Activated naive CD8-positive, alpha-beta T cell treated with anti-CD3 and anti-CD28 coated beads, Interleukin-2, amount 10 ng/mL, durations not matched to agents 7 days and 5 days (primary cell): ENCODE measurements at places on chromosomes 2 and 18.

- no peak for DNase-seq
These were observed 134.3 kb upstream of the HAAO start for GRCh38 chr2:42926434-42927333.

GRCh38 chr2:15588329-15588919 lies 3.2 kb upstream of the DDX1 start:
- DNase-seq: no peak

- no peak for DNase-seq
These were observed 78.5 kb downstream of the XDH start for GRCh38 chr2:31335921-31336585.

GRCh38 chr2:1743396-1744150 lies 742 bp downstream of the PXDN start:
- DNase-seq: no peak

DNA sequence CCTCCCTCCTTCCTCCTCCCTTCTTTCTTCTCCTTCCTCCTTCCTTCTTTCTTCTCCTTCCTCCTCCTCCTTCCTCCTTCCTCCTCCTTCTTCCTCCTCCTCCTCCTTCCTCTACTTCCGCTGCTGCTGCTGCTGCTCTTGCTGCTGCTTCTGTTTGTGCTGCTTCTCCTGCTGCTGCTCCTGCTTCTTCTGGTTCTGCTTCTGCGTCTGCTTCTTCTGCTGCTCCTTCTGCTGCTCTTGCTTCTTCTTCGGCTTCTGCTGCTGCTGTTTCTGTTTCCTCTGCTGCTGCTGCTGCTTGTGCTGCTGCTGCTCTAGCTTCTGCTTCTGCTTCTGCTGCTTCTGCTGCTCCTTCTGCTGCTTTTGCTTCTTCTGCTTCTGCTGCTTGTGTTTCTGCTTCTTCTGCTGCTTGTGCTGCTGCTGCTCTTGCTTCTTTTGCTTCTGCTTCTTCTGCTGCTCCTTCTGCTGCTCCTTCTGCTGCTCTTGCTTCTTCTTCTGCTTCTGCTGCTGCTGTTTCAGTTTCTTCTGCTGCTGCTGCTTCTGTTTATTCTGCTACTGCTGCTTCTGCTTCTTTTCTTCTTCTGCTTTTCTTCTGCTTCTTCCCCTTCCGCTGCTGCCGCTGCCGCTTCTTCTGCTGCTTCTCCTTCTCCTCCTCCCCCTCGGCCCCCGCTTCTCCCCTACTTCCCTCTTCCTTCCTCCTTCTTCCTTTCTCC lies 8.6 kb downstream of the SNRNP27 start:
- no peak for DNase-seq

- no peak for DNase-seq
These were observed 25.7 kb upstream of the PTPN4 start for GRCh38 chr2:119734047-119734446.

DNA sequence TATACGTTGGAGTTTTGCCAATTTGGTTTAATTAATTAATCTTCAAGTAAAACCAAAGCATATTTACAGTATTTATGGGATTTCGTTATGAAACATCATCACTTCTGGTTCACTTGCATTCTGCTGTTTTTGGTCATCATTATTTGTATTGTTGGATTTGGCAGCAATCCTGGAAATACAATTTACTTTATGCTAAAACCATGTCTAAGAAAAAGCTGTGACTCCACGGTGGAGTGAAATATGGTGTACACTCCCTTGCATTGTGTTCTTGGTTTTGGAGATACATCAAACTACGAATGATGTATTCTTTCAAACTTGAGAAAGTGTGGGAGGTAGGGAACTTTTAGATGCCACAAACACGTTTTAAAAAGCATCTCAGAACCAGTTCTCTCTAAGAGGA lies 106.4 kb downstream of the CTAGE1 start:
- DNase-seq: no peak
